ENCODE measurements at places on chromosomes 4 and X.

DNA sequence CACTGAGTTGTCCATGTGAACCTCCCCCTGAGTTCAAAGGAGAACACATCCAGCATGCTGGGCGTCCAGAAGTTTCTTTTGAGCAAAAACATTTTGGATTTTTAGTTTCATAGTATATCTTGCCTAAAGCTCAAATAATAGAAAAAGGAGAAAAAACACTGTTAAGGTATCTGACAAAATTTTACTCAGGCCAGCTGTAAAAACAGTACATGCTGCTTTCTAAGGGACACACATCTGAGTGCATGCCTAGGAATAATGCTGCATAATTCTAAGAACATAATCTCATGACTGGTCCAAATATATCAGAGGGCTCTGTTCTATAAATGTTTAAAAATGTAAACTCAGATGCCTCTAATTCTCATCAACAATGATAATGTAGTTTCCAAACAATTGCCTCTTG, 561.3 kb upstream of the INTU start:
- no peak for DNase-seq

DNA sequence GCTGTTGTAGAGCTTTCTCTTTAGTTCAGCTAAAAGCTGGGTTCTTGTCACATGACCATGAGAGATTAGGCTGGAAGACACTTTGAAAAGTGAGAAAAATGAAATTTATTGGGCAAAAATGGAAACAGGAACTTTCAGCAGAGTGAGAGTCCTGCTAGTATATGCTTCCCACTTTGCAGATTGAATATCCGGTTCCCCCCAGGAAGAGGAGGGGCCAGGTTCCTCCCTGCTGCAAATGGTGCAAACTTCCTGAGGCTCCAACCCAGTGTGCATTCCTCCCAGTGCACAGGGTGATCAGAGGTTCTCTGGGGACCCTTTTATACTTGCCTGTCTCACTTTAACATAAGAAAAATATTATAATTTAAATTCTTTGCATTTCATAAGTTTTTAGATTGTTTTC, 119.9 kb upstream of the SPIN4 start:
- DNase-seq = no peak

- peak; percentile 80 for DNase-seq
Observed at GRCh38 chr4:87975466-87975865, at the start of gene SPP1. Gene SPP1 (plus strand): TSS chr4:87975714. CDS start chr4:87976896, 1,182 bp downstream.

DNA sequence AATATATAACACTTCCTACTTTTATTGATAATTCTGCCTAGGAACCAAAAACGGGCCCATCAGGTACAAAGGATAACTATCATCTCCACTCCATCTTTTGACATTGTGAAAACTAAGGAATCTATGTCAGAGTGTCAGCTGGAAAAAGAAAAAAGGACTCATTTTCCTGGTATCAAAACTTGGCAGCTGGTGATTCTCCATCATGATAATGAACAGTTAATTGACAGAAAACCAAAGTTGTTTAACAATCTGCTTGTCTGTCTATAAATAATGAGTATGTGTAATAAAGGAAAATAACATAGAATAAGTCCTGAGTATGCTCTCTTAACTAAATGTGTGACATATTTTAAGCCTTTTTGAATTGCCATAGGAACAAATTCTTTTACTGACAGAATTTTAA, 31.4 kb downstream of the CXorf58 start:
- DNase-seq = no peak

- DNase-seq = no peak
Observed at GRCh38 chr4:53059871-53060270, 197.8 kb downstream of the RASL11B start.

- DNase-seq = no peak
Observed at GRCh38 chr4:184197536-184198082, 20.1 kb downstream of the ENPP6 start.

All from head of caudate nucleus (tissue), 42 donors.